ENCODE measurements at places on chromosomes 2 and 18.

DNA sequence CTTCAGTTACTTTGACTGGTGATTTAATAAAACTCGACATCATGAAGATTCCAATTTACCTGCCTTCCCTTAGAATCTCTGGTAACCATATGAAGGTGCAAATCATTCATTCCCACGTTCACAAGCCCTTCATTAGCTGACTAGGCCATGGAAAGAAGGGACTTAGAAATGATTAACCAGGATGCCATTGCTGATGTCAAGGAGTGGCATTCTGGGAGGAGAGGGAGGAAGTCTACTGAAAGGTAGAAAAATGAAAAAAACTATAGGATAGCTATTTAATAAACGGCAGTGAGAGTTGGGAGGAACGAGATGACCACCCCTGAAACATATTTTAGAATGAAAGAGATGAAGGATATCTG, 1.4 kb downstream of the ATIC start:
- DNase-seq = no peak

DNA sequence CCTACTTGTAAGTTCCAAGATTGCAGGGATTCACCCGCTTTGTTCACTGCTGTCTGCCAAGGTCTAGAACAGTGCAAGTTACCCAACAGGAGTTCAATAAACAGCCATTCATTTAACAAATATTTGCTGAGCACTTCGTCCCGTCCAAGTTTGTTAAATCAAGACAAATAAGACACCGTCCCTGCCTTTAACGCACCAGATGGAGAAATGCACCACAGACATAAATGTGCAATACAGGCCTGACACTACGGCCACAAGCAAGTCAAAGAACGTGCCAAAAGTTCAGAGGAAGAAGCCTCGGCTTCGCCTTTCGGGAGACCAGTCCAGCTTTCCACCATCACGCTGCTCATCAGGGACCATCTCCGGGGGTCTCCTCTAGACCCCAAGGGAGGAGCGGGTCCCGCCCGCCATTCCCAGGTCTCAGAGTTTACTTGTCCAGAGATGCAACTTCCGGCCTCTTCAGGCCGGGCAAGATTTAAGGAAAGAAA, 429 bp downstream of the C2orf76 start:
- DNase-seq = peak; percentile 15

DNA sequence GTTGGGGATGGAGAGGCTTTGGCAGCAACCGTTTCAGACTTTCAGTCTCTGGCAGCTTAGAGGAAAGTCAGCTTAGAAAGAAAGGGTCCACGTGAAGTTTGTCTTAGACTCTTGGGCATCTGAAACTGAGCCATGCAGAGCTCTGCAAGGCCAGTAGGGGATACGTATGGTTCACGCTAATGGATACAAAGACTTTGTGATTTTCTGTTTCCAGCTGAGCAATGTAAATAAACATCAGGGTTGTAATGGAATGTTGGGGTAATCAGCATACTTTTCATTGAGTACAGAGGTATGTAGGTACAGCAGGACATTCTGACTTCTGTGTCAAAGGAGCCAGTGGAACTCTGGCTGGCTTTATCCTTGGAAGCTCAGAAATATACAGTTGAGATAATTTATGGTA, 31.0 kb downstream of the RALB start:
- DNase-seq = no peak

GRCh38 chr2:27822049-27822448, 50.5 kb downstream of the MRPL33 start:
- no peak for DNase-seq

- DNase-seq = peak; percentile 10
Observed at GRCh38 chr2:118249531-118249930, 161.3 kb downstream of the INSIG2 start.

GRCh38 chr2:138727956-138728355, 52.2 kb downstream of the NXPH2 start:
- no peak for DNase-seq

DNA sequence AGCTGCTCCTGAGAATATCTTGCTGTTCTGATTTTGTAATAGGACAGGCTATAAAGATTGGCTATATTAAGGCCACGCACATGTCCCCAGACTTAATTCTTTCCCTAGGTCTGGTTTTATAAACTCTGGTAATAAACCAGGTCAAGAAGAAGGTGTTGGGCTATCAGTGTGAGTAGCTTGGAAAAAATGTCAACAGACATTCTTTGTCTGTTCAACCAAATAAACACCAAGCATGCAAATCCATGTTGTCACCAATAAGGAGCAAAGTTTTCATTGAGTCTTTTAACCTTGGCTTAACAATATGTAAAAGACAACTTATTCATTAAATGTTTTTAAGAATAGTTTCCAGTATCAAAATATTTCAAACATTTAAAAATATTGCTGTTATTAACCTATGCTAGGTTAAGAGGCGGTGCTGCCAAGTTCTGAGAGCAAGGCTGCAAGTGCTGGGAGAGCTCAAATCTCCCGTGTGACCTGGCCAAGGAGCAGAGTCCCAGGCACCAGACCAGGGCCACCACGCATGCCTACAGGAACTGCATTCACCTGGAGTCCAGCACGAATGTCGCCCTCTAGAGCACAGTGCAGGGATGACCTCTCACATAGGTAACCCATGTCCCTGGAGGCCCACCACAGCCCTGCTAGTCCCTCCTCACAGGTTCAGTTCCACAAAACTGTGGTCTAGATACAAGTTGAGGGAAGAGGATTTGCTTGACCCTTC, 120.5 kb upstream of the POU3F3 start:
- peak; percentile 5 for DNase-seq

GRCh38 chr2:226378753-226379705, 420.6 kb downstream of the IRS1 start:
- no peak for DNase-seq

DNA sequence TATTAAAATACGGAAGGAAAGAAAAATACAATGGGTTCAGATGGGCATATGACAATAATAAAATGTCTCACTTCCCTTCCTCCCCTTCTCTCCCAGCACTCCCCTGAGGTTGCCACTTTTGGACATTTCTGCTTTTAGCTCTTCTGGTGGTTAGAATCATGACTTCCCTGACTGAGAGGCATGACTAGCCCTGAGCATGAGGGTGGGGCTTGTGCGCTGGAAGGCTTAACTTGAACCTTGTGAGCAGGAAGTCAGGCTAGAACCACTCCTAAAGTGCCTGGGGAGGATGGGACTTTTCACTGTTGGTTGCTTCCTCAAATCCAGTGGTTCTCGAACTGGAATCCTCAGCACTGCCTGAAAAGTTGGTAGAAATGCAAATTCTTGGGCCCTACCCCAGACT, 19.7 kb upstream of the ARHGAP25 start:
- peak; percentile 97 for DNase-seq

GRCh38 chr2:58649756-58650155, 408.6 kb upstream of the FANCL start:
- no peak for DNase-seq

GRCh38 chr2:191791953-191792560, 54.8 kb downstream of the CAVIN2 start:
- no peak for DNase-seq

GRCh38 chr2:10029875-10030223, 13.5 kb upstream of the KLF11 start:
- DNase-seq = no peak

DNA sequence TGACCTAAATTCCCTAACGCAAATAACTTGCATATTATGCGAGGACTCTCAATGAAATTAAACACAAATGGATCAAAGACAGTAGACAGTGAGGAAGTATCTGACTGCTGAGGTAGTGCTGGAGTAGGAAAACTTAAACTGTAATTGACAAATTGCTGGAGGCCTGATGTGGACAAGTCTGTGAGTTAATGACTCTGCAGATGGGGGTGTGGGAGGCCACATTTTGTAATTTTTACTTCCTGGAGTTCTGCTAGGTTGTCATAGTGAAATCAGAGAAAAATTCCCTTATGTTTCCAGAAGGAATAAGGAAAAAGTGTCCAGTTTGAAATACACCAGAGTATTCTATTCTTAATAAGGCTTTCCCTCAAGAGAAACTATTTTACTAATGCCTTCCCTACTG, 333.0 kb upstream of the CNTNAP5 start:
- peak; percentile 32 for DNase-seq

- peak; percentile 6 for DNase-seq
Observed at GRCh38 chr18:31248783-31249521, 69.0 kb upstream of the DSG1 start.

- peak; percentile 54 for DNase-seq
Observed at GRCh38 chr2:37706334-37707183, 35.1 kb upstream of the CDC42EP3 start.

DNA sequence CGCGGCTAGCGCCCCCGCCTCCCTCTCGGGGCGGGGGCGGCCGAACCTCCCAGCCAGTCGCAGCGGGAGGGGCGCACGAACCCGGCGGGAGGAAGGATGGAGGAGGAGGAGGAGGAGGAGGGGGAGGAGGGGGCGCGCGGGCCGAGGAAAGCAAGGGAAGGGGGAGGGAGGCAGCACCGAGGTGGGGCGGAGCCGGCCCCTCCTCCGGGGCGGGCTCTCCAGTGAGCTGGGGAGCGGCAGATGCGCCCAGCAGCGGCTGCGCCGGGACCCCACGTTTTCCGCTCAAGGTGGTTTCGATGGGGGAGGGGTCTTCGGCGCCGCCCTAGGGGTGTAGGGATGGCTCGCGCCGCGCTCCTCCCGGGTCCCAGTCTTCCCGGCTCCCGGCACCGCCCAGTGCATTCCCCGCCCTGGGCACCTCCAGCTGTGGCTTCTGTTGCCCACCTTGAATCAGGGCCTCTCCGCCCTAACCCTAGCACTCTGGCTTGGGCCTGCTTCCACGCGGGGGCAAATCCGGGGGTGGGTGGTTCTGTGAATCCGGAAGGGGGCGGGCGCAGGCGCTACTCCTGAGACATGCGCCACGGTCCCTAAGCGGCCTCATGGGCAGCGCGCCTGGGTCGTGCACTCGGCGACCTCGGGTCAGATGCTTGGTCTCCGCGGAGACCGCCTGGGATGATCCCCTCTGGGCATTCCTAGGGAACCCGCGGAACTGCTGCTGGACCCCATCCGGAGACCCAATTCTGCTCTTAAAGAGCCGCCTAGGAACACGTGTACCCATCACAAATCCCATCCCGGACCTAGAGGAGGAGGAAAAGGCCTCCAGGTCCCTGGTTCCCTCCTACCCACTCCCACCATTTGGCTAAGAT, at the start of gene FBXO41:
Gene FBXO41, minus strand, starts transcription at position 183 of the 863 bp plus-strand sequence. CDS start 14,848 bp downstream, outside the sequence.
- peak; percentile 43 for DNase-seq

DNA sequence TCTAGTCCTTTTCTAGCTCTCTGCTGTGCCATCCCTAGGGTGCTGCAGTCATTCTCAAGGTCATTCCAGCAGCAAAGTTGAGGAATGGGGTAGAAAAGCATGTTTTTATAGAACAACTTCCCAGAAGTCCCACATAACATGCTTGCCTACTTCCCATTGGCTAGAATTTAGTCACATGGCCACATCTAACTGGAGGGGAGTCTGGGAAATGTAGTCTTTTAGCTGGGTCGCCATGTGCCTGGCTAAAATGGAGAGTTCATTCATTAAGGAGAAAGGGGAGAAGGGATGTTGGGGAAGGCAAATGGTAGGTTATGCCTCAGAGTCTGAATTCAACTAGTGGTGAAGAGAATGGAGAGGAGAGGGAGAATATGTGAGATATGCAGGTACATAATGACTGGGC, 85.7 kb downstream of the SLC4A3 start:
- no peak for DNase-seq

- no peak for DNase-seq
Observed at GRCh38 chr2:234161932-234162331, 111.4 kb downstream of the SPP2 start.

- no peak for DNase-seq
Observed at GRCh38 chr18:74768096-74768495, 170.4 kb downstream of the ZNF407 start.

- no peak for DNase-seq
Observed at GRCh38 chr2:166972418-166972817, 84.1 kb downstream of the XIRP2 start.

- DNase-seq = no peak
Observed at GRCh38 chr2:151156431-151156830, 105.2 kb downstream of the RBM43 start.

GRCh38 chr2:15302154-15302553, 259.0 kb downstream of the NBAS start:
- no peak for DNase-seq

GRCh38 chr2:30239308-30239985, 8.1 kb downstream of the LBH start:
- DNase-seq = peak; percentile 73

DNA sequence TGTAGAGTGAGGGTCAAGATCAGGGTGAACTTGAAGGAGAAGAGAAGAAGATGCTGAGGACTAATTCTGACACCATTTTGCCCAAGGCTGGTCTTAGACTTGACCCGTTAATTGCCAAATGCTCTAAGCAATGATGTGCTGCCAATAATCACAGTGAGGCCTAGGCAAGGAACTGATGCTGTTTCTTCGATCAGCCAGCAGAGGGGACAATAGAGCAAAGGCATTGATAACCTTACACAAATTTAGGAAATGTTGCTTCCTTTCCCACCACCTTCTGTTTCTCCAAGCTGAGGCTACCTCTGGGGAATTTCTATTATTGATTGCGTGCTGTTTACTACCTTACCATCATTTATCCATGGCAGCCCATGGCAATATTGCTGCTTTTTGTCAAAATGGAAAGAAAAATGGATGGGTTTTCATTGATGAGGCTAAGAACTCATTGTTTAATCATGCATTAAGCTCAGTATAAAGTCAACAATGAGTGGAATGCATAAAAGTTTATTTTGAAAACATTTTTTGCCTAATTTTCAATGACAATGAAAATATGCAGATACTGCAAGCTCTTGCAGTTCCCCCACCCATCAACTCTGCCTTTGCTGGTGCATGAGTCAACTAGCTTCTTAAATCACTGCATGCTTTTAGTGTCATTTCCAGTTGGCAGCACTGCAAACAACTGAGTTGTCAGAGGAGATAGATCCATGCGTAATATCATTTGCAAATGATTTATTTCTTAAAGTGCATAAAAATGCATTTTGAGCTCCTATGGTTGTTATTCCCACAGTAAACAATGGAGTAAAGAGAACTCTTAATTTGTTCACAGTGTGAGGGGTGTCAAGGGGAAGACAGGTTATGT, 116.4 kb upstream of the NYAP2 start:
- DNase-seq = peak; percentile 47

GRCh38 chr2:168804214-168804613, 1.8 kb downstream of the NOSTRIN start:
- no peak for DNase-seq

DNA sequence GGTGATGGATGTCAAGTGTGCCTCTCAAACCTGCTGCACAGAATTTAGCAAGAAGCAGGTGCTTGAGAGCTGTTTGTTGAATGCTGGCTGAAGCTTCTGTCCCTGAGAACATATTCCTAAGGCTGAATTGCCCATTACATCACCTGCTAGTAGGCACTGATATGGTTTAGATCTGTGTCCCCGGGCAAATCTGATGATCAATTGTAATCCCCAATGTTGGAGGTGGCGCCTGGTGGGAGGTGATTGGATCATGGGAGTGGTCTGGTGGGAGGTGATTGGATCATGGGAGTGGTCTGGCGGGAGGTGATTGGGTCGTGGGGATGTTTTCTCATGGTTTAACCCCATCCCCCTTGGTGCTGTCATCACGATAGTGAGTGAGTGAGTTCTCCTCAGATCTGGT, 128.0 kb downstream of the HRH4 start:
- DNase-seq = no peak

GRCh38 chr18:50190926-50191325, 4.0 kb downstream of the MYO5B start:
- no peak for DNase-seq

Measured in suppressor macrophage treated with lipopolysaccharide for 4 hours (primary cell).